Cerebellar nuclear complex (tissue), 1 donor: ENCODE measurements at places on chromosomes 11 and 22.

DNA sequence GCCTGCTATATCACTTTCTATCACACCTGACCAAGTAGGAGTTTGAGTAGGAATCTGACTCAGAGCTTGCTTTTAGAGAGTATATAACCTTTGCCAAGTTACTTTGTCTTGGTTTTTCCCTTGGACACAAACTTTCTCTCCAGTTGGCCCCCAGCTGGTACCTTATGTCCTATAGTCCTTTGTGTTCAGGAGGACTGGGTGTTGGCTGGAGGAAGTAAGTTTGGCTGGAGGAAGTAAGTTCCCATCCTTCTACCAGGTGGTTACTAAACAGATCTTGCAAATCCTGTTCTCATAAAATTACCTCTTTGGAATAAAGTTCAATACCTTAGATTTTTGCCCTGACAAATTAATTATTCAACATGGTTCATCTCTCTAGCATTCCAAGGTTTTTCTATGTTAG lies 37.2 kb downstream of the SPON1 start:
- no peak for DNase-seq

DNA sequence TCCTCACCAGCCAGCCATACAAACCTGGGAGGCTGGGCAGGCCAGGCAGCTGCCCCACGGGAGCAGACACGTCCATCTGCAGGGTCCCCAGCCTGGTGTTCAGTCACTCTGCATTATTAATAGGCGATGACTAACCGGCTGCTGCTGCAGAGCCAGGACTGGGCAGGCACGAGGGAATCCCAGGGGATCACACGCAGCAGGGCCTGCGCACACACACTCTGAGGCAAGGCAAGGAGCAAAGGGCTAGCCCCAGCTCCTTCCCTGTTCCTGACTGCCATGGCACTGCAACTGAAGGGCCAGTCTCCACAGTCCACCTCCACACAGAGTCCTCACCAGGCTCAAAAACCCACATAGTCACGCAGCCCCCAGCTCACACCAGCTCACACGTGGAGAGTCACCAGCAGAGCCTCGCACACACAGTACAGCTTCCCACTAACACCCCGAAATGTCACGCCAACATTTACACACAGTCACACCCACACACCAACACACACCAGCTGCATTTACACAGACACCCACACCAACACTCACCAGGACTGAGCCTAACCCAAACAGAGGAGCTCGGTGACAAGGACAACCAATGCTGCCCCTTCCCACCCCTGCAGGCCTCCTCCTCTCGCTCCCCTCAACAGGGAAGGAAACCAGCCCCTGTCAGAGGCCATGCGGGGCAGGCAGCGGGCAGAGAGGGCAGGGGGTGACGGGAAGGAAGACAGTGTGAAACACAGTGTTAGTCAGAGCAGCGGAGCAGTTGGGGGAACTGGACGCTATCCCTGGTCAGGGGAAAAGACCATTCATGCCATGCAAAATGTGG lies 47.3 kb downstream of the NRXN2 start:
- DNase-seq = no peak

GRCh38 chr22:48004038-48004437 lies 1241.6 kb downstream of the TBC1D22A start:
- DNase-seq = no peak

- no peak for DNase-seq
Observed at GRCh38 chr11:109514313-109515018, 92.5 kb downstream of the C11orf87 start.

GRCh38 chr11:128604723-128605122 lies 17.4 kb upstream of the ETS1 start:
- DNase-seq = no peak

GRCh38 chr22:17235149-17235655 lies 16.0 kb upstream of the ADA2 start:
- no peak for DNase-seq

GRCh38 chr22:39994566-39995392 lies at the start of gene FAM83F:
FAM83F (plus strand) TSS chr22:39994954; CDS start chr22:39995043, 89 bp downstream.
- no peak for DNase-seq

DNA sequence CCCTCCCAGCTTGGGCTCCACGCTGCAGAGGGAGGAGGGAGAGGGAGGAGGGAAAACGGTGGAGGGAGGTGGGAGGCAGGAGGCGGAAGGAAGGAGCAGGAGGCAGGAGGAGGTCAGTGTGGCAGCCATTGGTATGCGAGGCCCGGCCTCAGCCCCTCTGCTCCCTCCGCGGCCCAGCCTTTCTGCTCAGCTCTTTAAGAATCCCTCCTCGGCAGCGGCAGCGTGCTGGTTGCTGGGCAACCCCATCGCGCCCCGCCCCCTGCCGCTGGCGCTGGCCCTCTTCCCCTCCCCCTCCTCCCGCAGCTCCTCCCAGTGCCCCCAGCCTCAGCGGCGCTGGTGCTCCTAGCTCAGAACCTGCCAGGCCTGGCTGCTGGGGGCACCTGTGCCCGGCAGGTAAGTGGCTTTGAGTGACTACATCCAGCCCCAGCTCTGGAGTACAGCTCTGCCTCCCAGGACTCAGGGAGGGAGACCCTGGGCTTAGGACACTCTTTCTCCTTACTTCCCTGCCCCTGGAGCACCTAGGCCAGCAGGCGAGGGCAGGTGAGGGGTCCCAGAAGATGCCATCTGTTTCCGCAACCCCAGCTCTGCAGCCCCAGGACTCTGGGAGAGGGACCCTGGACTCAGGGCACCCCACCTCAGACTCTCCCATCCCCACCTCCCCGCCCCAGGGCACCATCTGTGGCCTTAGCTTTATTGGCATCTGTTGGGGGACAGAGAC lies 7.2 kb upstream of the FLRT1 start:
- DNase-seq = no peak

DNA sequence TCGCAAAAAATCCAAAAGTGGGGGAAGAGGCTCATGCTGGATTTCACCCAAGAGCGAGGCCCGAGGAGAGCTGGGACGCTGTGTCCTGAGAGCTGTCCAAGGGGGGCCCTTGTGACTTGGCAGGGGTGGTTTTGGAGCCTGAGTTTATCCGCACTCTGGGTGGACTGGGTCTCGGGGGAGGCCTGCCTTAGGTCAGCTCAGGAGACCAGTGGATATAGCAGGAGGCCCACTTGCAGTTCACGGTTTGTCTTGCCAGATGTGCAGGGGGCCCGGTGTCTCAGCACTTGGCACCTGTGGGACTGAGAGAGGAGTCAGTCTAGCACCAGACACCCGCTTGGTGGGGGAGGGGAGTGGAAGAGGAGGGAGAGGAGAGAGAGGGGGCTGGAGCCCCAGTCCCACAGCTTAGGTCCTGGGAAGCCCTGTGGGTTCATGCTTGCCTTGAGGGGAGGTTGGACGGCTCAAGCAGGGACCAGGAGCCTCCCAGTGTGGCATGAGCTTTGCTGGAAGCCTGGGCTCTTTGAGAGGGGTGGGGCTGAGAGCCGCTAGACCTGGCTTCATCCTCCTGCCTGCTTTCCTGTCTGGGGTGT lies 33.4 kb downstream of the PARVB start:
- DNase-seq = no peak

GRCh38 chr11:9377036-9377435 lies 7.4 kb upstream of the IPO7 start:
- DNase-seq = no peak

GRCh38 chr11:125300791-125301218 lies 136.3 kb downstream of the PKNOX2 start:
- DNase-seq = no peak

DNA sequence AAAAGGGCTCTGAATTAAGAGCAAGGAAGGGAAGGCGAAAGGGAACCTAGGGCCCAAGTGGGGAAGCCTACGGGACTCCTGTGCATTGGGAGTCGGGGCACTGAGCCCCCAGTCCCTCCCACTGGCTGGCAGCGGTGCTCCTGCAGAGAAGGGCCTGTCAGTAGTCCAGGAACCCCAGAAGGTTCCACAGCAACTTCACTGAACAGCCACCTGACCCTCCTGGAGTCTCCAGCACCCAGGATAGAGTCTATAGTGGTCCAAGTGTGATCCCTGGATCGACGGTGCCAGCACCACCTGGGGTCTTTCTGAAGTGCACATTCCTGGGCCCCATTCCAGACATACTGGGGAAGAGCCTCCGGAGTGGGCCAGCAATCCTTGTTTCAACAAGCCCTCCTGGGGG lies 100.0 kb upstream of the B3GAT1 start:
- DNase-seq = no peak

GRCh38 chr22:21446827-21447690 lies 20.1 kb upstream of the TMEM191C start:
- no peak for DNase-seq

GRCh38 chr11:62708793-62709192 lies 1.3 kb downstream of the GNG3 start:
- no peak for DNase-seq

DNA sequence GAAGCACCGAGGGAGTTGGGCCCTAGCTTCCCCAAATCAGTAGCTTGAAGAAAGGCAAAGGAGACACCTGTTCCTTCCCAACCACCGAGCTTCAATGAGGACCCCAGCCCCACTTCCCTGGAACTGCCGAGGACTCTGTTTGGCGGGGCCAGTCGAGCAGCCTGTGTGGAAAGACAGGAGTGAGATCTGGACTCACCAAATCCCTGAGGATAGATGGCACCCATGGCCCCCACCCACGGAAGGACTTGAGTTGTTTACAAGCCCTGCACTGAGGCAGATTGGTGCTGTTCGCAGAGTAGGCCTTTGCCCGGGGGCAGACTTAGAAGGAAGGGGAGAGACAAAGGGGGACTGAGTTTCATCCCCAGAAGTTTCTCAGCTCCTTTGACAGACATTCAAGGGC lies 64.6 kb downstream of the FEZ1 start:
- no peak for DNase-seq

GRCh38 chr22:39898997-39899396 lies 1.9 kb upstream of the GRAP2 start:
- no peak for DNase-seq

DNA sequence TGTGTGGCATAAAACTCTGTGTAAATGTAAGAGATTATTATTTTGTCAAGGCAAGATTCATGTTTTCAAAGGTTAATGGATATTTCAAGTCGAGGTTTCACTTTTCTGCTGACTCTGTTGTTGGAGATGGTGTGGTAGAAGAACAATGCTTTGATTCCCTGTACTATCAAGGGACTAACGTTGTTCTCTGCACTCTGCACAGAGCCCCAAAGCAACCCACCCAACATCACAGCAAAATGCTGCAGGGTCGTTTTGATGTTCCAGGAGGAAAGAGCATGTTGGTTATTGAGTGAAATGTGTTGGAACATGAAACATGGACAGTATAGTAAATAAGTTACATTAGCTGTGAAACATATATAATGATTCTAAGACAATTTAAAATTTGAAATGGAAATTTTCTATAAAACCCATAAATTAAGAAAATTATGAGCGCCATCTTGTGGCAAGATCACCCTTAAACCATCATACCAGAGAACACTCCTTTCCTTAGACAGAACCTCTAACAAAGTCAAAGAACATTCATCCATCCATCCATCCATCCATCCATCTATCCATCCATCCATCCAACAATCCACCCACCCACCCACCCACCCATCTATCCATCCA lies 164.4 kb upstream of the ZBED5 start:
- no peak for DNase-seq

- no peak for DNase-seq
Observed at GRCh38 chr11:75260396-75261170, 20.0 kb downstream of the TPBGL start.

GRCh38 chr11:18471995-18472394 lies 16.3 kb downstream of the LDHAL6A start:
- no peak for DNase-seq

DNA sequence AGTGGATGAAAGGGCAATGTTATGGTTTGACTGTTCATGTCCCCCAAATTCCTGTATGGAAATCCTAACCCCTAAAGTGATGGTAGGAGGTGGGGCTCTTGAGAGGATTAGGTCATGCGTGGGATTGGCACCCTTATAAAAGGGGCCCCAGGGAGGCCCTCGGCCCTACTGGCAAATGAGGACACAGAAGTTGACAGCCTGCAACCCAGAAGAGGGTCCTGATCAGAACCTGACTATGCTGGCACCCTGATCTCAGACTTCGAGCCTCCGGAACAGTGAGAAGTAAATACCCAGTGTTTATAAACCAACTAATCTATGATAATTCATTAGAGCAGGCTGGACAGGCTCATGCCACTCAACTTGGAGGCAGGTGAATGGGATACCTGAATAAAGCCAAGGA lies 8.7 kb downstream of the IFITM10 start:
- DNase-seq = no peak

GRCh38 chr11:60899046-60899936 lies 7.1 kb downstream of the PRPF19 start:
- no peak for DNase-seq

GRCh38 chr22:42636506-42636905 lies 3.9 kb downstream of the ATP5MGL start:
- DNase-seq = no peak

- no peak for DNase-seq
Observed at GRCh38 chr11:92387859-92388258, 163.2 kb downstream of the FAT3 start.

DNA sequence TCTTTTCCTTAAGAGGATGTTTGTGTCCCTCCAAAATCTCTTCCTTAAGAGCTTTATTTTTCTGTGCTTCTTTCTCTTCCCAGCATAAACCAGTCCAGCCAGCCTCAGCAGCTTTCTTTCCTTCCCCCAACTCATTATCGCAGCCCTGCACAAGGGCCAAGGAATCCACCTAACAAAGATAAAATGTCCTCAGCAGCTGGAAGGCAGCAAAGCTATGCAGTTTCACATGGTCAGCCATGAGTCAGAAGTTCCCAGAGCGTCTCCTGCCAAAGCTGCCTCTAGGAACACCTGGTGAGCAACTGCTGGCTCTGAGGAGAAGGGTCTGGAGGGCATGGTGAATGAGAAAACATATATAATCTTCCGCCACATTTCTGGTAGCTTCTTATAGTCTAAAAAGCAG lies 45.3 kb upstream of the HMGXB4 start:
- DNase-seq = no peak

DNA sequence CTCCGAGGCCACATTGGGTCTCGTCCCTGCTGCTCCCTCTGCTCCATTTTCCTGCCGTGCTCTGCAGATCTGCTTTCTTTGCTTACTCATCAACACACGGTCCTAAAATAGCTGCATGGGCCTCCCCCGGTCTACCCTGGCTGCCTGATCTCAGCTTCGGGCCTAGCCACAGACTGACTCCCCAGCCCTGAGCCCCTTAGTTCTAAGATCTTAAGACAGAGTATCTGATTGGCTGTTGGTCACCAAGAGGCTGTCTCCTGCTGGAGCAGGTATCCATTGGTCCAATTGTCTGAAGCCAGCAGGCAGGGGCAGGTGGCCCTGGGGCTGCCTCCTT lies 53.7 kb upstream of the NECTIN1 start:
- no peak for DNase-seq

GRCh38 chr11:19751055-19751454 lies 38.4 kb downstream of the NAV2 start:
- no peak for DNase-seq

- no peak for DNase-seq
Observed at GRCh38 chr22:25645964-25646363, 81.5 kb downstream of the GRK3 start.

DNA sequence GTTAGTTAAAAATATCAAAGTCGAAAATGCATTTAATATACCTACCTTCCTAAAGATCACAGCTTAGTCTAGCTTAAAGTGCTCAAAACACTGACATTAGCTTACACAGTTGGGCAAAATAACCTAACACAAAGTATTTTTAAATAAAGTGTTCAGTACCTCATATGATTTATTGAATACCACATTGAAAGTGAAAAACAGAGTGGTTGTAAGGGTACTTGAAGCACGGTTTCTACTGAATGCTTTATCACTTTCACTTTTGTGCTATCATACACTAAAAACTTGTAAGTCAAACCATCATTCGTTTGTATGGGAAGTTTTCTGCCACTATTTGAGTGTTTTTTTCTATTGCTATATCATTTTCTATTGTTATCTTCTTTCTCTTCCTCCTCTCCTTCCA lies 36.6 kb downstream of the ZBTB44 start:
- DNase-seq = no peak
